ENCODE measurements at places on chromosomes 7 and 10.

GRCh38 chr10:29472301-29473086, 162.3 kb downstream of the SVIL start:
- no peak for DNase-seq

DNA sequence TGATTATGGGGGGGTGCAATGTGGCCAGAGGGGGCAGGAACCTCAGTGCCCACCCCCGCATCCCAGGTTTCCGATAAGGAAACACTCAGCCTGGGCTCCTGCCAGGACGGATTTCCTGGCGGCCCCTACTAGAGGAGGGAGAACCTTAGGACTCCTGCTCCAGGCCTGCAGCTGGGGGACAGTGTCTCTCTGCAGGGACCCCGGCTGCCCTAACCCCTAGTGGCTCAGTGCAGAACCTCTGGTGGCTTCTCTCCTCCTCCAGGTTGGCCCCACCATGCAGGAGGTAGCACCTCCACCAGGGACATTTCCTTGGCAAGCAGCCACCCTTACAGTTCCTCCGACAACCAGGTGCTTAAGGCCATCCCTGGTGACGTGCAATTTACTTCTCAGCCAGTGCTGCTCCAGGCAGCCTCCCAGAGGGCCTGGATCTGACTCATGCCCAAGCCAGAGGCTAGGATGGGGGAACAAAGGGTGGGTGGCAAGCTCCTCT, 31.9 kb downstream of the SH2B2 start:
- DNase-seq, result no peak

GRCh38 chr10:103852856-103853255, 2.5 kb downstream of the SH3PXD2A start:
- DNase-seq, result no peak

GRCh38 chr7:155951554-155952158, 139.4 kb upstream of the SHH start:
- DNase-seq, result no peak

DNA sequence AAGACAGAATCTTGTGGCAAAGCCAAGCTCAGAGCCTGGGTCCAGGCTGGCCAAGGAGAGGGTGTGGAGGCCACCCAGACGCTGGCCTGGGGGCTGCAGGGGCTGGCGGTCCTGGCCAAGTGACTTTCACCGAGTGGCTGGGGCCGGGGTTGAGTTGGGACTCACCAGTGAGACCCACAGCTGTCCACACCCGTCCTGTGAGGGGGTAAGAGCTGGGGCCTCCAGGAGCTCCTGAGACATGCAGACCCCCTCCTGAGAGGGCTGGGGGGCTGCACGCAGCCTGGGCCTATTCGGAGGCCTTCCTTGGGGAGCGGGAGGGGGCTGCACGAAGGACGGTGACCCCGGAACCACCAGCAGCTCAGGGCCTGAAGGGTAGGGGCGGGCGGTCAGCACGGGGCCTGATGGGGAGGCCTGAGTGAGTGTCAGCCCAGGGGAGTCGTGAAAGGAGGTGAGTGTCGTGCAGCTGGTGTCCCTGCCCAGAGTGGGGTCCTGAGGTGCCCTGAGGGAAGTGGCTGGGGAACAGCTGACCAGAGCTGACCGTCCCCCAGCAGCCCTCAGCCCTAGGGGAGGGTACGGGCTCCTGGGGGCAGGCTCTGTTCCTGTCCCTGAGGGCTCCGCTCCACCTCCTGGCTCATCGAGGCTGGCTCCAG, 100.9 kb downstream of the FOXL3 start:
- DNase-seq, result no peak

DNA sequence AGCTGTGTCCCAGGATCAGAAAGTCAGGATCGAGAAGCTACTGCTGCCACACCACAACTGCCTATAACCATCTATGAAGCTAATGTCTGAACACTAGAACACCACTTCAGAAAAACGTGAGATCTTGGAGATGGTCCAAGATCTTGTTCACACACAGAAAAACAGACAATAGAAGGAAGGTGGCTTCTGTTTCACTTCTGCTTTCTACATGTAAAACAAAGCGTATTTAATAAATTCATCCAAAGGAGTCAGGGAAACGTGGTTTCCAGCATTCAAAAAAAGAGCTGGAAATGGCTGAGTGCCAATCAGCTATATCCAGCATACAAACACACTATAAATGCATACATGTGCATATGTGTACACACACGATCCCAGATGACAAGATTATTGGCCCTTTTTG, 70.2 kb upstream of the CCDC71L start:
- no peak for DNase-seq

- DNase-seq, result peak; percentile 80
These were observed 59.0 kb upstream of the FGL2 start for GRCh38 chr7:77258593-77258992.

DNA sequence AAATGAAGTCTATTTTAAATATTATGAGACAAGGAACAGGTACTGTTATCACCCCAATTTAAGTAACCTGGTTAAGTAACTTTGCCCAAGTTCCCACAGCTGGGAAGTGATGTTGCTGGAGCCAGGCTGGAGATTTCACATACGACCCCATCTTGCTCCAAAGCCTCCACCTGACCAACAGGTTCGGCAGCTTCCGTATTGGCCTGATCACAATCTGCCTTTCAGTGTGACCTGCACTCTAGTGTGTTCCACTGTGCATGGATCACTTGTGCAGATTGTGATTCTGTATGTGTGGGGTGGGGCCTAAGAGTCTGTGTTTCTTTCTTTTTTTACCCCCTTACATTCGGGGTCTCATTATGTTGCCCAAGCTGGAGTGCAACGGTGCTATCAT, 66.1 kb downstream of the PRTFDC1 start:
- no peak for DNase-seq

- DNase-seq, result no peak
These were observed 14.1 kb upstream of the SUN1 start for GRCh38 chr7:818031-818699.

DNA sequence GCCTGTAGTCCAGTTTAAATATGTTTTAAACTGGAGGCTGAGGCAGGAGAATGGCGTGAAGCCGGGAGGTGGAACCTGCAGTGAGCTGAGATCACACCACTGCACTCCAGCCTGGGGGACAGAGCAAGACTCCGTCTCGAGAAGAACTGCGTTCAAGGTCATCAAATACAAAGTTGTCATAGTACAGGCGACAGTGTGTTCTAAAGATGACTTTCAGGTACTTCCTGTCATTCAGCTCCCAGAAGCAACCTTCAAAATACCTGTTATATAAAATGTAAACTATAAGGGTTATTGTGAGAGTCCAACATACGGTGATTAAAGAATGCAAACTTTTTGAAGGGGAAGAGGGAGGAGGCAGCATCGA, 8.7 kb downstream of the MPP7 start:
- no peak for DNase-seq

DNA sequence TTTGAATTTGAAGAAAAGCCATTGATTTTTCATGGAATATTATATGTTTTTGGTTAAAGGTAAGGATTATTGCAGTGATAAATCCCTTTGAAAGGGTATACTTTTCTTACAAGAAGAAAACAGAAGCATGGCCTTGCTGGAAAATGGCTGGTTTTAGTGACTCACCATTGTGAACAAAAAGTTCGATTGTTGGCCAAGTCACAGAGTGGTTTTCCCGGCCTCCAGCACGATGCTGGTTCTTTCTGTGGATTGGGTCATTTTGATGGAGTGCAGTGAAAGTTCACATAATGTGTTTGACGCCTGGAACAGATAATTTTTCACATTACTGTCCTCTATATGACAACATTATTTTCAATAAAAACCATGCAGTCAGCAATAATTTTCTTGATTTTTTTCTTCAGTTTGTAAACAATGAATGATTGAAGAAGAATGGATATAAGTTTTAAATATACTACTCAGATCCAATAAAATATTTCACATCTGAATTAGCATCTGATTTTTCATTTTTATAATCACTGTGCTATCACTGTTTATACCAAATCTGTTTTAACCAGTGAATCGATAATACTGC, 60.9 kb downstream of the RBM20 start:
- DNase-seq, result no peak

GRCh38 chr7:79475455-79475854, 22.0 kb upstream of the MAGI2 start:
- DNase-seq, result no peak

DNA sequence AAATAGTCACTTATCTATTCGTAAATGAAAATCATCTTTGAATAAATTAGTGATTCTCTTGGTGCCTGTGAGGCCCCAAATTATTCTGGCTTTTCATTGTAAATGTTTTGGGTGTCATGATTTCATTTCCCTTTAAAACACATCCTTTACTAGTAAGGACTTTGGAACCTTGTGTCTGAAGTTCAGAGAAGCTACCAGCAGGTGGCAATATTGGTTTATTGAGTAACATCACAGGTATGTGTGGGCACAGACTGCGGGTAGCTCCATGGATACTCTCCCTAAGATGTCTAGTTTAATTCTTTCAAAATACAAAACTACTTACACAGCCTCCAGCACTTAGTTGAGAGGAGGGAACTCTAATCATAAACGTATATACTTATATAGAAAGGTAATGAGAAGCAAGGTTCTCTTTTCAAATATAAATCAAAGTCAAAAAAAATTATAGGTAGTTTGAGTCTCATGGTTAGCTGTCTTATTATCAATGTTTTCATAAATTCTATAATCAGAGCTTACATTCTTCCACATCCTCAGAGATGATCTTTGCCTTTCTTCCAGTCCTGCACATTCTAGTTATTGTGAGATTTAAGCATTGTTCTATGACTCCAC, 449.6 kb downstream of the GRM8 start:
- peak; percentile 86 for DNase-seq

- no peak for DNase-seq
These were observed 279.4 kb downstream of the FZD1 start for GRCh38 chr7:91543646-91544045.

DNA sequence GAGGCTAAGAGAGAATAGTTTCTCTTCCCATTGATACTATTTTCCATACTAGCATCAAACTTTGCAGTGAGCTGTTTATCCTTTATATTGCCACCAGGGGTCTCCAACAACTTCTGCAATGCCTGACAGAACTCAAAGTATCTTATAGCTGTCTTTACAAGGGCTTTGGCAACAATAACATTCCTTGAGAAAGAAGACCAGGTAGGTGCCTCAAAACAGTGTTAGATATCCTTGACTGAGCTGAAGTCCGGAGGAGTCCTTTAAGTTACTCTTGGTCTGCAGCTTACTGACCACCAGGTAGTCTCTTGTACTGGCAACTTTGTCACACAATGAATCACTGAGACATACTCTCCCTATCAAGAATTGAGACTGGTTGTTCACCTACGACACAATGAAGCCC, 30.0 kb upstream of the TES start:
- peak; percentile 4 for DNase-seq

GRCh38 chr10:113746217-113746957, 5.1 kb upstream of the PLEKHS1 start:
- DNase-seq, result no peak

- no peak for DNase-seq
These were observed 154.8 kb downstream of the RPS24 start for GRCh38 chr10:78188446-78188845.

DNA sequence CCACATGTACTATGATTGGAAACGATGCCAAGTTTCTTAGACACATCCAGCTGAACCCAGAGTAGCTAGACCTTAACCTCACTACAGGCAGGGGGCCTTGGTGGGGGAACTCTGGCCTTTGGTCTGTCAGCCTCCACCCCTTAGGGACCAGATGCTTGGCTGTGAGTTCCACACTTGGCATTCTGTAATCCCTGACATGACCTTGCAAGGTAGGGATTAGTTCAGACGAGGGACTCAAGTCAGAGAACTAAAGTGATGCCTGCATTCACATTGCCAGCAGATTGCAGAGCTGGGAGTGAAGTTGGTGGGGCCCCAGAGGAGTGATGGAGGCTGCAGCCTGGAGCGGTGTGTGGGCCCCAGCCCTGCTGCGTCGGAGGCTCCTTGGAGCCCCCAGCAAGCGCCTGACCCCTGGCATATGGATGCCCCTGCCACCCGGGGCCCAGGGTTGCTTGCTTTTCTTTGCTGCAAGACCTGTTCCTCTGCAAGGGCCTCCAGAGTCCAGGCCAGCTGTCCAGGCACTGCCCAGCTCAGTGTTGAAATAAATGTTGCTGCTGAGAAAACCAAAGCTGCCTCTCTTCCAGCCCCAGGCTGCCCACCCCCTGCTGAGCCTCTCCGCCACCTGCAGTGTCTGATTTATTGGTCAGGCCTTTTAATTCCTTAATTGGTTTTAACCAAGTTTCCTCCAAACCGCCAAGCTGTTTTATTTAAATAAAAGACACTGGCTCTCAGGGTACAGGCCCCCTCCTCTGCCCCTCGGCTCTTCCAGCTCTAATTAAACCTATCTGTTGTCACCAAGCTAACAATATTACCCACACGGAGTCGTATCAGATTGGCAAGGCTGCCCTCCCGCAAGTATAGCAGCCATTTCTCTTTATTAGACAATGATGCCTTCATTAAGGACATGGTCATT, 4.7 kb downstream of the NPTX2 start:
- DNase-seq, result no peak

DNA sequence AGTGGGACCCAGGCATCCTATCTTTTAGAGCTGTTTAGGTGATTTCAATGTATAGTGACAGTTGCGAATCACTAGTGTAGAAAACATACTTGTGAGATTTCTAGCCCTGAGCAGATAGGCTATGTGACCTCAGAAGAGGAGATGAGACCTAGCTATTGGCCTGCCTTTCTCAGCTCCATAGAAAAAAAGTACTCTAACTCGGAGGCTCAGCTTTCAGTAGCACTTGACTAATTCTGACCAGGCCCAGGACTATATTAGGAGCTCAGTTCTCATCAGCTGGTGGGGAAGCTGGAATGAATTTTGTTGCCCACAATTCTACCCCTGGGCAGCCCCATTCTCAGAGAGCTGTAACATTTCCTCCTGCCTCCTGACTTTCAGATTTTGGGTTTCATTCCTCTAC, 179.9 kb upstream of the NAMPT start:
- no peak for DNase-seq

- DNase-seq, result no peak
These were observed 53.8 kb upstream of the CPXM2 start for GRCh38 chr10:123945325-123945920.

DNA sequence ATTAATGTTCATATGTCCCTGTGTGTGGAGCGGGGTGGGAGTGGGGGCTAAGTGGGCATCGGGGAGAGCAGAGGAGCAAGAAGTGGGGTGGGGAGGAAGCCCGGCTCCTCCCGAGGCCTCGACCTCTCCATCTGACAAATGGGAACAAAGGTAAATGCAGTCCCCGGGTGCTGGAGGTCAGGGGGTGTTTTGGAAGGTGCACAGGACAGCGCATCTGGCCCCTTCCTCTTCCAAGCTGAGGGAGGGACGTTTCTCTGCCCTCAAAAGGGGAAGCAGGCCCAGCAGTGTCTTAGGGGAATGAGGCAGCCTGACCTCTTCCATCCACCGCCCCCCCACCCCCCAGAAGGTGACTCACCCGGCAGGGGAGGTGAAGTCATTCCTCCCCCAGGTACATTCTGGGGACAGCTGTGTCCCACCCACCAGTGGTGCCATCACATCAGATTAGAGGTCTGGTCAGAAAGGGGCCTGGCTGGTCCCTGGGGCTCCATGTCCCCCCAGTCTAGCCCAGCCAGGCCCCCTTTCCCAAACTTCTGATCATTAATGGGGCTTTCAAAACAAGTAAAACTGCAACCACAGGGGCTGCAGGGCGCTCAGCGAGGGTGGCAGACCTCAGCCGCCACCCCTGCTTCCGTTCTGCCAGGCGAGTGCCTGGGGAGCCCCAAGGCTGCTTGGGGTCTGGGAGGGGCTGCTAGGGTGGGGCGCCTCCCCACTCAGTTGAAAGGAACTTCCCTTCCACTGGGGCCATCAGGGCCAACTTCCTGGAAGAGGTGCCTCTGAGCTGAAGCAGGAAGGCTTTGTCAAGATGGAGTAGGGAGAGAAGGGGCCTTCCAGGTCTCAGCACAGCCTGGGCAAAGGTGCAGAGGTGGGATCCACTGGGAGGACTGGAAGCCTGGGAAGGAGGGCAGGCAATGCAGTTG, 10.8 kb downstream of the LFNG start:
- DNase-seq, result no peak

GRCh38 chr10:32955299-32955772, 2.7 kb downstream of the ITGB1 start:
- no peak for DNase-seq

- no peak for DNase-seq
These were observed 240.7 kb downstream of the TCERG1L start for GRCh38 chr10:131070856-131071255.
